Mesendoderm (in vitro differentiated cells): ENCODE measurements at places on chromosomes 5 and 9.

DNA sequence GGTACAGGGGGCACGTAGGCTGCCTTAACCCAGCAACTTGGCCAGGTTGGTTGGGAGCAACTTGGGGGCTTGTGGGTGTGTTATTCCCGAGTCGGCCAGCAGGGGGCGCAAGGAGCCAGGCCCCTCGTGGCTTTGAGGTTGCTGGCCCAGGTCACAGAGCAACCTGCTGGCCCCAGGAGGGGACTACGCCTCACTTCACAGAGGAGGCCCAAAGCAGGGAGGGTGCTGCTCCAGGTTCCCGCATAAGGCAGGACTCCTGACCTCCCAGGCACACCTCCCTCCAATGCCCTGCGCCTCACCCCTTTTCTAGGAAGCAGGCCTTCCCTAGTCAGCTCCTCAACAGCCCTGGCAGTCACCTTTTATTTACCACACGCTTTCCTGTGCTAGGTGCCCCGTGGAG lies 18.1 kb downstream of the KYAT1 start:
- peak; percentile 91 for DNase-seq

GRCh38 chr5:141560725-141561483 lies 57.9 kb downstream of the DIAPH1 start:
- peak; percentile 99 for DNase-seq

GRCh38 chr5:32562843-32563242 lies 22.5 kb upstream of the SUB1 start:
- no peak for DNase-seq

- no peak for DNase-seq
Measured at GRCh38 chr9:92315456-92315855, 9.7 kb downstream of the NOL8 start.

GRCh38 chr9:18184401-18184800 lies 289.6 kb upstream of the ADAMTSL1 start:
- DNase-seq: no peak

- DNase-seq: no peak
Measured at GRCh38 chr5:149776361-149777305, 46.5 kb downstream of the PPARGC1B start.

DNA sequence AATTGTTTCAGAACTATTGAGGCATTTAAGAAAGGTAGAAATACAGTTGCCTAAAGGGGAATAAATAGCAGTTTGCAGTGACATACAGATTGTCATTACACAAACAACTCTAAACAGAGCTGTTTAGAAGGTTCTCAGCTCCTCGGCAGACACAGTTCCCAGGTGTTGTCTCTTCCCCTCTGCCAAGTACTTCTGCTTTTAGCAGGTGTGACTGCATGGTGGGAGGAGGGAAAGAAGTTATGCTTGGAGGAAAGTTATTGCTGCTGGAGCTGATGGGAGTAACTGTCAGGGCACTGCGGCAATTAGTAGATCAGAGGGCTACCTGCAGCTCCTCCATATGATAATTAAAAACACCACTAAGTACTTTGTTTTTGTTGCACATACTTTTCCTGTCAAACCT lies 14.5 kb downstream of the EDIL3 start:
- no peak for DNase-seq

- DNase-seq: no peak
Measured at GRCh38 chr5:151224372-151224771, 480 bp upstream of the CCDC69 start.

GRCh38 chr5:51961154-51961562 lies 577.9 kb downstream of the ISL1 start:
- peak; percentile 40 for DNase-seq

DNA sequence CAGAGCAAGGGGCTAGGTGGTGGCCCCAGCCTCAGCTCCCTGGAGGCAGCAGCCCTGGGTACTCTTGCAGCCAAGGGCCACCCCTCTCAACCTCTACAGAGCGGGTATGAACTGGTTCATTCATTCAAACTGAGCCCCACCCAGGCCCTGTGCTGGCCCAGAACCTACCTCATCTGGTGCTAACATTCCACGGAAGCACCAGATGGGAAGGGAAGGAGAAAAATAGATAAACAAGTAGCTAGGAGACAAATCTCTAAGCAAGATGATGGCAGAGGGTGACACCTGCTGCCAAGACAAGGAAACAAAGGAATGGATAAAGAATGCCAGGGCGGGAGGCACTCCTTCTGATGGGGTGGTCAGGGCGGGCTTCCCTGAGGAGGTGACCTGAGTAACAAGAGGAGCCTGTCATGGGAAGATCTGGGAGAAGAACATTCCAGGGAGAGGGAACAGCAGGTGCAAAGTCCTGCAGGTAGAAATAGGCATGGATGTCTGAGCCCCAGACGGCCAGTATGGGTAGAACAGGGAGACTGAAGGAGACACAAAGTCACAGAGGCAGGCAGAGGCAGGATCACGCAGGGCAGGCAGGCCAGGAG lies 6.1 kb downstream of the ST6GALNAC4 start:
- peak; percentile 59 for DNase-seq

- peak; percentile 81 for DNase-seq
Measured at GRCh38 chr9:126514037-126514821, 99.5 kb upstream of the LMX1B start.

DNA sequence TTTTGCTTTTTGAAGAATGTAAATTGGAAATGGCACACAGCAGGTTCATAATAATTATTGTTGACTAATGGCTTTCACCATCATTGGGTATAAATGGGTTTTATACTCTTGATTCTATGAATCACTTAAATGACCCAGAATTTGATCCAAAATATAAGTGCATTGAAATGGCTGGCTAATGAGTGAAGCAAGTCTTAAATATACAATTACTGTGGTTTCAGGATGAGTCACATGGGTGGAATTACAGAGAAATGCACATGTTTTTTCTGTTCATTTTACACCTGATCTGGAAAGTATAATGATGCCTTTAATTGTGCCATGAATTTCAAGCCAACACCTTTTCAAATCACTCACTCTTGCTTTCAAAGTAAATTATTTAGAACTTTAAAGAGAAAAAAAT lies 380.8 kb upstream of the CD180 start:
- DNase-seq: no peak

DNA sequence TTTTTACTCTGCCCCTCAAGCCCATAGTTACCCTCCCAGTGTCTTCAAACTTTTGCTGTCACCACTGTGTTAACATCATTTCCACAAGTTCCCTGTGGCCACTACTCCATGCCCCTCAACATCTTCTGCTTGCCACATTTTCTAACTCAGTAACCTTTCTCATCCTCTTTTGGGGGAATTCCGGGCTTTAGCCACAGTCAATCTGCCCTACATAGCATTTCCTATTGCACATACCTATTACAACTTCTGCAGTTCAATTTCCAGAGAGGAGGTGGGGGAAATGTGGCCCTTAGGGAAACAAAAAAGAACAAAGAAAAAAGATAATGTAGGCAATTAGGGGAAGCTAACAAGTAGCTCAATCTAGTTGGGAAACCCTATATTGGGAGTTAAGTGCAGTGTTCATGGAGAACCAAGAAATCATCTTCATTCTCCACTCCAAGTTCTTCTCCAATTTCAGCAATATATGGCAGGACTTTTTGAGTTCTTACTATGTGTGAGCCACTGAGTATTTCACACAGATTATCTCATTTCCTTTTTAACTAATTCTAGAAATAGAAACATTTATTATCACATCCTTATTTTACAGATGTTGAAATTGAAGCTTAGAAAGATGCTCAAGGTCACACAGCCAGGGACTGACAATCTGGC lies 40.2 kb upstream of the LPAR1 start:
- no peak for DNase-seq

DNA sequence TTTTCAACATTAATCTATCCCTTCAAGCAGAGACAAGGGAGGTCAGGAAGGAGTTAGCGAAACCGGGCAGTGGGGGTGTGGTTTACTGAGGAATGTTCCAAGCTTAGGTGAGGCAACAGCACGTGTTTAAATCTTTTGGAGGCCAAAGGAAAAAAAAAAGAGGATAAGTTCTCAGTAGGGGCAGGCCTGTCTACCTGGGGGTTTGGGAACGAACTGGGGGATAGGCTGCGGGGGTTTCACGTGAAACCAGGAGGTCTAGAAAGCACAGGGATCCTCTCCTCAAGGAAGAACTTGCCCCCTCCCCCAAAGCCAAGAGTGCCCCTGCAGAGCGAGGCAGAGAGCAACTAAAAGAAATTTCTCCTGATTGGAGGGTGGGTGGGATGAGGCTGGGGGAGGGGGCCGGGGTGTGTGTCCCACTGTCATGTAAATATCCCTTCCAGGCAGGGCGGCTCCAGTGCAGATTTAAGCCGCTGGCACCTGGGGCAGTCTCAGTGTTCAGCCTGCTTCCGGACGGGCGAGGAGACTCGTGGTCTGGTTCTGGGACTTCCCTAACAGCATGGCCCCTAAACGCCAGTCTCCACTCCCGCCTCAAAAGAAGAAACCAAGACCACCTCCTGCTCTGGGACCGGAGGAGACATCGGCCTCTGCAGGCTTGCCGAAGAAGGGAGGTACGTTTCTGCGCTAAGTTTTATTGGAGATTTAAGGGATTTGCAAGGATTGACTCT lies 5.5 kb upstream of the SET start:
- peak; percentile 95 for DNase-seq

GRCh38 chr5:157547941-157548512 lies 27.5 kb downstream of the ADAM19 start:
- no peak for DNase-seq

- no peak for DNase-seq
Measured at GRCh38 chr5:92917044-92917443, 664.0 kb downstream of the NR2F1-AS1 start.

DNA sequence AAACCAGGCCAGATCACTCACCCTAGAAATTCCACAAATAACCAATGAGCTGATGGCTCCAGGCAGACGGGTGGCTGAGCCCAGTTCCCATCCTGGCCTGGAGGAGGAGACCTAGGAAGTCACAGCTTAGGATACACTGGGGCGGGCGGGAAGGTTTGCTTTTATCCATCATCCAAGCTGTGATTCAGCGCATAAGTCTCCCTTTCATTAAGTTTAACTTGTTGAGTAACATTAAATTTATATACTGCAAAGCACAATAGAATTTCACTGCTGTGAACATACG lies 55.7 kb downstream of the THBS4 start:
- DNase-seq: peak; percentile 60

GRCh38 chr5:997001-997474 lies 11.6 kb upstream of the NKD2 start:
- DNase-seq: peak; percentile 82

- peak; percentile 75 for DNase-seq
Measured at GRCh38 chr9:129336601-129337331, 158.7 kb upstream of the IER5L start.

- DNase-seq: no peak
Measured at GRCh38 chr9:77211561-77211960, 34.2 kb downstream of the VPS13A start.

DNA sequence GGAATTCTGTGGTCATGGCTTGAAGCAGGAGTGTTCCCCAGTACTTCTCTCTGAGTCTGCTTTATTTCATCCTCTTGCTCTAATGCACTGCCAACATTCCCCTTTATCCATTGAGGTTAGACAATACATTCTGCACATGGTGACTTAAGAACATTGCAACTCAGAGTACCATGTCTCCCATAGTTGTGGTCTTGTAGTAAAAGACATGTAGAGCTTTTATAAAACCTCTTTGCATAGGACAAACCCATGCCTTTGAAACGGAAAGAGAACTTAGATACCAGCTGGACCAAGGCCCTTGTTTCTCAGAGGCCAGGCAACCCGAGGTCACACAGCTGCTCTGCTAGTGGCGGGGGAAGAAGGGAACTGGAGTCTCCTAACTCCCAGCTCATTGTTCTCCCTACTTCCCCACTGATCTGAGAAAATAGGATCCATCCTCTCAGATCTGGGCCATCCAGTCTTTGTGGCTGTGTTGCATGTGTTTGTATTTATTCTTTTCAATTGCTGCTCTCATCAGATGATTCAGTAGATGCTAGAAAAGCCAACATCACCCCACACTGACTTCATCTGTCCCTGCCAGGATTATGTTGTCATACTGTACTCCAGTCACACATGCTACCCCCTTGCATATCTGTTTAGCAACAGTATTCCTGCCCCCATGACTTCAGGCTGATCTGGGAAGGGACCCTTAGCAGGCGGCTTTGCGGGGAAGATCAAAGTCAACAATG lies 236.9 kb downstream of the SAXO1 start:
- no peak for DNase-seq

- DNase-seq: peak; percentile 33
Measured at GRCh38 chr9:93577078-93577974, 942 bp downstream of the PHF2 start.
